ENCODE measurements at places on chromosomes 12 and 14. TPM values are rescaled to one million over a fixed set of nuclear protein-coding genes. Genes with fewer than 3 reads are reported as not detected.

DNA sequence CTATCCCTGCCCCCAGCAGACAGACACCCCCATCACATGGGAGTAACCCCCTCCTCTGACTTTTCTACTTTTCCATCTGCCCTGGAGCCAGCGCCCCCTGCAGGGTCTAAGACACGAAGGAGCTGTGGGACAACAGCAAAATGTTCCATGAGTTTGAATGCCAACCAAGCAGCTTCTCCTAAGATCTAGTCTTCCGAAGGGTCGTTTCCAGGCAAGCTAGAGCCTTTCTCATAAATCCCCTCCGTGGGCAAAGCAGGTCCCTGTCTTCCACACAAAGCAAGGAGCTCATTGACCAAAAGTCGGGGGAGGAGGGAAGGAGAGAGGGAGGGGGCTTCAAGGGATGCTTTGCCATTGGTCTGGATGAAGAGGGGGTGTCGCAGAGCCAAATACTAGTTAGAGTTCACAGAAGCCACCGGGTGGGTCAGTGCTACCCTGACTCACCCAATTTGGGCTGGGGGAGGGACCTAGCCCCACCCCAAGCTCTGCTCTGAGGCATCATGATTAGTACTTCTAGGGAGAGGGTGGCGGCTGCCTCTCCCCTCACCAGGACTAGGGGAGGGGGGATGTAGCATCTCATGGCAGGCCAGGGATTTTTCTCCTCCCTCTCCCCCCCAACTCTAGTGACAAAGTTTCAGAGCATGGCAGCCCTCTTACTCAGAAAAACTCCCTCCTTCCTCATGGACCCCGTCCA is 1.6 kb downstream of the MSI1 start:
- no peak for DNase-seq
- no peak overlapping the region for H3K27ac ChIP-seq
- H3K27me3 ChIP-seq, result no peaks in the 10 kb centered on the region
- H3K4me1 ChIP-seq, result peaks cover 4% of the 10 kb centered on the region
- H3K36me3 ChIP-seq, result no peaks in the 10 kb centered on the region

- H3K36me3 ChIP-seq, result no peaks in the 10 kb centered on the region
- DNase-seq, result peak; percentile 40
- H3K27ac ChIP-seq, result peak overlapping the region; percentile 5
Measured at GRCh38 chr12:12443431-12443878, 86.6 kb downstream of the BORCS5 start.

- no peak overlapping the region for H3K27ac ChIP-seq
- DNase-seq, result no peak
- no peaks in the 10 kb centered on the region for H3K36me3 ChIP-seq
Measured at GRCh38 chr14:53327716-53328115, 174.6 kb upstream of the DDHD1 start.

DNA sequence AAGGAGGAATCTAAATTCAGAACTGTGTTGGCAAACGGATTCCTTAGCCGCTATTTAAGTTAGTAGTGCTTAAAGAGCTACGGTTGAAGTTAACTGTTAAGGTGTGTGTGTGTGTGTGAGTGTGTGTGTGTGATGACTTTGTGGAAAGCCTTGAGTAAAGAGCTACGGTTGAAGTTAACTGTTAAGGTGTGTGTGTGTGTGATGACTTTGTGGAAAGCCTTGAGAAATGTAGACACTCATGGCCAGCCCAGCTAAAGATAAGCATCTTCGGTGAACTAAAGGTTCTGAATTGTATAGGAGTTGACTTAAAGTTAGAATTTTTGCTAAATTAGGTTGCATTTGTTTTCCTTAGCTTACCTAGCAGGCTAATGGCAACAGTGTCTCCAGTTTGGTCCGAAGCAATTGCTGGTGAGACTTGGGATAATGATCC is 1.4 kb downstream of the KTN1 start:
- H3K36me3 ChIP-seq, result no peaks in the 10 kb centered on the region
- H3K4me1 ChIP-seq, result peaks cover 9% of the 10 kb centered on the region
- peak overlapping the region; percentile 51 for H3K4me3 ChIP-seq
- no peaks in the 10 kb centered on the region for H3K27me3 ChIP-seq
- peak overlapping the region; percentile 70 for H3K27ac ChIP-seq

DNA sequence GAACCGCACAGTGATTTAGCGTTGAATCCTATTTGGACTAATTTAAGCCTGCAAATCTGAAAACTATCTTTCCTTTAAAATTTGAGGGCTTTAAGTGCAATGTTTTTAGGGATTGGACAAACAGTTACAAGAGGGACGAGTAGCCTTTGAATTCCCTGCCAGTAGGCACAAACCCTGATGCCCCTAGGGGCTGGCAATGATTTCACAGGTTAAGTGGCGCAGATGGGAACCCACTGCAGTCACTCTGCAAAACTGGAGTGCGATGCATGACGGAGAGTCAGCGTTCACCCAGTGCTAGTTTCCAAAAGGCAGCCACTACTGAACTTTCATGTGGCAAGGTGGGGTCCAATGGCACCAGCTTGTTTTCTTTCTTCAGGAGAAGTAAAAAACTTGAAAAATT is 99.4 kb upstream of the FRMD6 start:
- H3K27ac ChIP-seq, result no peak overlapping the region
- no peak for DNase-seq
- no peaks in the 10 kb centered on the region for H3K36me3 ChIP-seq

GRCh38 chr12:28021704-28022103 is 49.2 kb upstream of the PTHLH start:
- DNase-seq, result no peak
- no peak overlapping the region for H3K4me3 ChIP-seq
- no peaks in the 10 kb centered on the region for H3K36me3 ChIP-seq

DNA sequence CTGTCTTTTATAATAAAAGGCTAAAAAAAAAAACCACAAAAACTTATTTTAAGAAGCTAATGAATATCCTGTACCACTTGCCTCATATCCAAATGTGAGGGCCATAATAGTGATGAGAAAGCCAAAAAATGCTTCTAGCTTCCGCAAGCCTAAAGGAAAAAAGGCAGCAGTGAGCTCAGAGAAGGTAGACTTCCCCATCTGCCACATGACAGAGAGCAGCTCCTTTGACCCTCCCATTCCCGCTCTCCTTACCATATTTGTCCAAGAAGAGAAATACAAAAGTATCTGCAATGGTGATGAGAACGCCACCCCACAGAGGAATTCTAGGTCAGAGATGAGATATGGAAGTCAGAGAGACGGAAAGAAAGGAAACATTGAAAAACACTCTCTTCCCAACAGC is 27.1 kb downstream of the SLC11A2 start:
- no peaks in the 10 kb centered on the region for H3K4me1 ChIP-seq
- no peak overlapping the region for H3K27ac ChIP-seq
- H3K27me3 ChIP-seq, result no peaks in the 10 kb centered on the region
- no peaks in the 10 kb centered on the region for H3K36me3 ChIP-seq

DNA sequence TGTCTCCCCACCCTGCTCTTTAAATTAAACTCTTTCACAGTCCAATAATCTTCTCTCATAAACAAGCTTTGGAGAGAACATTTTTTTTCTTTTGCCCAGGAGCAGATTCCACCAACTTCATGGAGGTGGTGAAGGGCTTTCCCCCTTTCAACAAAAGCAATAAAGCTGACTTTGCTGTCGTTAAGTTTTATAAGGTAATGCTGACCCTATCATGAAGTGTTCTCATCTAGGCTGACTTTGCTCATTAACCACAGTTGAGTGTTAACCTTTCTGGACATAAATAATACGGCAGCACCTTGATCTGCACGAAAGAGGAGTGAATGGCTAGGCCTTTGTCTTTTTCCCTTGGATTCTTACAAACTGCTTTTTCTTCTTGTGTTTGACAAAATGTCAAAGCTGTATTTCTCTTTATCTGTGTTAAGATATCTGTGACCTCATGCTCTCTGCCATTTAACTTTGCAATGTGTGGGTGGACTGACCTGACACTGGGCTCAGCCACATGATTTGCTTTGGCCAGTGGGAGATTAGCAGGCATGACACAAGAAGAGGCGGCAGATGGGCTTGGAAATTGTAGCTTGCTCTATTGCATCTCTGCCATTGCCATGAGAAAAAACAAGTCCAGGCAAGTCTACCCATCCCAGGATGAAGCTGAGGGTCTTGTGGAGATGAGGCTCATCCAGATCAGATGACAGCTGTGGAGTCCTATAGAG is 470.9 kb upstream of the CCDC196 start:
- no peaks in the 10 kb centered on the region for H3K27me3 ChIP-seq
- H3K27ac ChIP-seq, result no peak overlapping the region
- DNase-seq, result no peak
- H3K36me3 ChIP-seq, result no peaks in the 10 kb centered on the region
- H3K4me1 ChIP-seq, result no peaks in the 10 kb centered on the region
- no peak overlapping the region for H3K4me3 ChIP-seq

GRCh38 chr12:130487636-130488357 is 150.1 kb downstream of the PIWIL1 start:
- no peak overlapping the region for H3K4me3 ChIP-seq
- H3K27ac ChIP-seq, result no peak overlapping the region
- no peaks in the 10 kb centered on the region for H3K27me3 ChIP-seq
- no peaks in the 10 kb centered on the region for H3K4me1 ChIP-seq
- H3K36me3 ChIP-seq, result no peaks in the 10 kb centered on the region

DNA sequence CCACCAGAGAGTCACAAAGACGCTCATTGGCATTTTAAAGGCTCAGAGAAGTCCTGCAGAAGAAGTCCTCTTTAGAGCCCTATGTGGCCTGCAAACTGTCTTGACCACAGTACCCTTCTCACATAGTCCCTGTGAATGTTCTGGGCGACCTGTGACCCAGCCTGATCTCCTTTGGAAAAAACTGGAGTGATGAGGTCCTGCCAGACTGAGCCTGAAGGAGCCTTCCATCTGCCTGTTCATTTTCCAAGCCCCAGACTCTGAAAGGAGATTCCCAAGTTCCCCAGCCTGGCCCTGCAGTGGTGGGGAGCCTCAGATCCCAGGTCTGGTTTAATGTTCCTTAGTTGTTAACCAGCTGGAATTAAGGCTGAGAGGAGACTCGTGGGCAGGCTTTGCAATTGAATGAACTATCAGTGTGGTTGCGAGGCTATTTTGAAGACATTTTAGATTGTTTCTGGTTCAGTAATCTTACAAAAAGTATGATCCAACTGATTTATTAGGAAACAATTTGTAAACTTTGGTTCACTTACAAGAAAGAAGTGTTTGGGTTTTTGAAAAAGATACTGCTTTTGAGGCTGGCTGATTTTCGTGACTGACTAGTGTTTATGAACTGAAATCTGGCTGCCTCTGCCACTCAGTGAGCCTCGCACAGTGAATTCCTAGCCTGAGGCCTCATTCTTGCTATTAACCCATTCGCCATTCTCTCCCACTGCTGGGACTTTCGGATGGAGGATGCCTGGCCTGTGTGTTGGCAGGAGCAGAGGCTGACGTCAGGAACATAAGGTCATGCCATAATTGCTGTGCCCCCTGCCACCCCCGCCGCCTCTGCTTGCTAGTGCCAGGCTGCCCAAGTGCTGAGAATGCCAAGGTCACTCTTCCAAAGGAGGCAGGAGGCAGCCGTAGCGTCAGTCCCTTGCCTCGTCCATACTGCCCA is 249.0 kb downstream of the CACNA1C start:
- H3K4me1 ChIP-seq, result peaks cover 12% of the 10 kb centered on the region
- H3K4me3 ChIP-seq, result no peak overlapping the region
- no peak for DNase-seq

DNA sequence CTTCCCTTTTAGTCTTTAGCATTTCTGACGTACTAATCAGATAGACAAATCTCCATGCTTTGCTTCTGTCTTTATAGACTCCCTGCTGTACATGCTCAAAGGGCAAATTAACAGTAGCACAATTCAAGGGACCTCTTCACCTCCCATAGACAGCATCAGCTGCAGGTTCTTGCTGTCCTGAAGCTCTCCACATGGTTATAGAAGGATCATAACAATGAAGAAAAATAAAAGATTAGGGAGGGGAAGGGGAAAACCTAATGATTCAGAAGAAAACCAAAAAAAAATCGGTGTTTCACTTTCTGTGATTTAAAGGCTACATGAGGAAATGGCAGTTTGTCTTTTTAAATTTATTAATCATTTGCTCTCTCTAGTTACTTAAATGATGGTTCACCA is 155.5 kb downstream of the PTCSC3 start:
- no peak overlapping the region for H3K27ac ChIP-seq
- no peaks in the 10 kb centered on the region for H3K36me3 ChIP-seq
- H3K27me3 ChIP-seq, result no peaks in the 10 kb centered on the region
- H3K4me3 ChIP-seq, result no peak overlapping the region
- no peak for DNase-seq

DNA sequence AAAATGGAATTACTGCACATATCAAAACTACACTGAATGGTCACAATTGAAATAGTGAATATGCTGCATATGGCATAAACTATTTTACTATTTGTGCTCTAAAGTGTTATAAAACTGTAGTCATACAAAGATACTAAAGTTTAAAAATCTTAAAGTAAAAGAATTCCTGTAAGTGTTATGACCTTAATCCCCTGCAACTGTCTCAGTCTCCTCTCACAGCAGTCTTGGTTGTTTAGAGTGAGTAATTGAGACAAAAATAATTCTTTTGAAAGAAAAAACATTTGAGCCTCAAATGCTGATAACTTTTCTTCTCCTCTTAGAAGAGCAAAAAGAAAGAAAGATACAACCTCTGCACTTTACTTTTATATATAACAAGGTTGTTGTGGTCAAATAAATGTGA is 99.9 kb downstream of the SYT1 start:
- H3K4me1 ChIP-seq, result no peaks in the 10 kb centered on the region
- no peak overlapping the region for H3K27ac ChIP-seq
- DNase-seq, result no peak
- H3K36me3 ChIP-seq, result no peaks in the 10 kb centered on the region

DNA sequence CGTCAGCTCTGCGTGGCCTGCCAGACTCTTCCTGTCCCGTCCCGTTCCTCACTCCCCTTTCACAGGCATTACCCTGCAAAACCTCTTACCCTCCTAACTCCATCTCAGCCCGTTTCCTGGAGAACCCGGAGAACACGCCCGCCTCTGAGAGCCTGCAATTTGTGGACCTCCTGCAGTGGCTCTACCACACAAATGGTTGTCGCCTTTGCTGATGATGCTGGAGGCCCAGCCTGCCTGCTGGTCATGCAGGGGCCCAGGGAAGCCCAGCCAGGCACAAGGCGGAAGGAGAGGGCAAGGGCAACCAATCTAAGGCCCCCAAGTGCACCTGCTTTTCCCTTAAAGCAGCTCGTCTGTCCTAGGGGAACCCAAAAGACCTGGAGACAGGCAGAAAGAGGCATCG is 22.5 kb downstream of the RFLNA start:
- H3K27me3 ChIP-seq, result no peaks in the 10 kb centered on the region
- H3K36me3 ChIP-seq, result no peaks in the 10 kb centered on the region
- DNase-seq, result no peak
- no peaks in the 10 kb centered on the region for H3K4me1 ChIP-seq

The HIP1R gene
- total RNA-seq, result 20.2 TPM

The PTGER2 gene
- 6.7 TPM for total RNA-seq

The C12orf54 gene
- 1.4 TPM for total RNA-seq

The AGAP2 gene
- 0.60 TPM for total RNA-seq

The FAM161B gene
- 9.5 TPM for total RNA-seq

The CPSF6 gene
- total RNA-seq, result 46.2 TPM

The GPR135 gene
- total RNA-seq, result 6.6 TPM
